ENCODE measurements at places on chromosomes 6 and 20. TPM values are rescaled to one million over a fixed set of nuclear protein-coding genes. Genes with fewer than 3 reads are reported as not detected.

DNA sequence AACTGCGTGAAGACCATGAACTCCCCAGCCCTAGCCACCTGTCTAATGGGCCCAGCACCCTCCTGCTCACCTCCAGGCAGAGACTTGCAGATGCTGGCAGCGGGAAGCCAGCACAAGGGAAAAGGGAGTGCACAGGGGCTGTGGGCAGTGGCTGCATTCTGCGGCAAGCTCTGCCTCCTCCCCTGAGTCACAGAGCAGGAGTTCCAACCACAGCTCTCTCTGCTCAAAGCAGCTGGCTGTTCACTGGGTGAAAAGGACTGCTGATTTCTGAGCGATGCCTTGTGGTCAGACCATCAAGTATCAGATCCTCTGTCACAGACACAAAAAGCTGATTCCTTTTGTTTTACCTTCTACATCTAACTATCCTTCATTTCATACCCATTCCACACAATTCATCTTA lies 10.5 kb downstream of the NKX2-2 start:
- DNase-seq = no peak
- H3K27ac ChIP-seq = no peak overlapping the region
- H3K4me3 ChIP-seq = no peak overlapping the region

DNA sequence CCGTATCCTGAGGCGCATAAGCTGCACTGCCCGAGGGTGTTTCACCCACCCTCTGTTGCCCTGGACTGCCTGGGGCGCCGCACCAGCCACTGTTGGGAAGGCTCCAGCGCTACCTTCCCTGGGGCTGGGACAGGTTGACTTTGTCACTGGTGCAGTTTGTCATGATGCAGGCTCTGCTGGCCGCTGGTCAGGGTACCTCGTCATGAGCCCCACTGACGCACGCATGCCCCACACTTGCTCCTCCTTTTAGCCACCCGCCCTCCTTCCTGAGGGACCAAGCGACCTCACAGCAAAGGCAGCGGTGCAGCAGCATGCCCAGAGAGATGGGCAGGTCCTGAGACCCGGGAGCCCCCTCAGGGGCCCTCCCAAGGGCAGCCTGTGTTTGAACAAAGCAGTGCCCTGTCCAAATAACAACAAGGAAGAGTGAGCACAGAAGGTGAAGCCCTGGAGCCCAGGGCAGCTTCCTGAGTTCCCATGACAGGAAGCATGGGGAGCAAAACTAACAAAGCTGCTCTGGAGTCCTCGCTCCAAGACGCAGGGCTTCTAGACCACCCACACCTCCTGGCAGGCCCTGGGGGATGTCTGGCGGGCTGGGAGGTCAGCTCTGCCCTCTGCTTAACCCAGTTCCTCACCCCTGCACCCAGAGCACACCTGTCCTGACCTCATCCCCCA lies 50.1 kb upstream of the SMOC2 start:
- H3K4me1 ChIP-seq = no peaks in the 10 kb centered on the region
- H3K27me3 ChIP-seq = no peaks in the 10 kb centered on the region
- DNase-seq = no peak
- H3K4me3 ChIP-seq = no peak overlapping the region
- no peak overlapping the region for H3K27ac ChIP-seq
- no peaks in the 10 kb centered on the region for H3K36me3 ChIP-seq

GRCh38 chr6:44332585-44332984 lies 9.9 kb upstream of the SPATS1 start:
- H3K27me3 ChIP-seq = no peaks in the 10 kb centered on the region
- H3K36me3 ChIP-seq = no peaks in the 10 kb centered on the region
- H3K27ac ChIP-seq = no peak overlapping the region
- no peak for DNase-seq
- no peaks in the 10 kb centered on the region for H3K4me1 ChIP-seq

- H3K27ac ChIP-seq = no peak overlapping the region
- H3K36me3 ChIP-seq = no peaks in the 10 kb centered on the region
- H3K4me1 ChIP-seq = no peaks in the 10 kb centered on the region
- H3K27me3 ChIP-seq = peaks cover 8% of the 10 kb centered on the region
- DNase-seq = no peak
- no peak overlapping the region for H3K4me3 ChIP-seq
Measured at GRCh38 chr6:3899061-3899460, 49.9 kb downstream of the FAM50B start.

Gene ZNF451
- total RNA-seq = 106 TPM
